Stimulated activated CD4-positive, alpha-beta T cell treated with anti-CD3 and anti-CD28 coated beads, Interleukin-1b, Interleukin-23, amount 100 ng/mL, for 24 hours (primary cell): ENCODE measurements at places on chromosomes 3 and 15.

GRCh38 chr3:152480282-152480953, 211.7 kb downstream of the MBNL1 start:
- no peak for DNase-seq

GRCh38 chr15:59237119-59237855, 30.6 kb downstream of the LDHAL6B start:
- no peak for DNase-seq

DNA sequence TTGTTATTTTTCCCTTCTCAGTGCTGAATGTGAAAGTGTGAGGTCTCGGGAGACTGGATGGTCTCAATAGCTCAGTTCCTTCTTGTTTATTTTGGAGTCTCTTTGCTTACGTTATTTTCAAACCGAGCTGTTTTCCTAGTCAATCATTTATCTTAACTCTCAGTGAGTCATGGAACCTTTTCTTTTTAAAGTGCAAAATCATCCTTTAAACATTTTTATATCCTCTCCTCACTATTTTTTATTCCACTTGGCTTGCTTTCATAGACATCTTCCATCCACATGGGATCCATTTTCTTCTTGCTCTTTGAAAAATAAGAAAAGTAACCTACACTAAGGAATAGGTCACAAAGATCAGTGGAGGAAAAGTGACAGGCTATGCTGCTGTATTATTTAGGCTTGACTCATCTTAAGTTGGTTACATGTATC, 497.8 kb downstream of the NAALADL2 start:
- no peak for DNase-seq

DNA sequence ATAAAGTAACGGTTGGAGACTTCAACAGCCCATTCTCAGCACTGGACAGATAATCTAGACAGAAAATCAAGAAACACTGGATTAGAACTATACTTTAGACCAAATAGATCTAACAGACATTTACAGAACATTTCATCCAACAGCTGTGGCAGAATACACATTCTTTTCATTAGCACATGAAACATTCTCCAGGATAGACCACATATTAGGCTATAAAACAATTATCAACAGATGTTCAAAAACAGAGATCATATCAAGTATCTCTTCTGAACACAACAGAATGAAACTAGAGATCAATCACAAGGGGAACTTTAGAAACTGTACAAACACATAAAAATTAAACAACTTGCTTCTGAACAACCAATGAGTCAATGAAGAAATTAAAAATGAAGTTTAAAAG, 133.3 kb downstream of the ADAM10 start:
- no peak for DNase-seq

DNA sequence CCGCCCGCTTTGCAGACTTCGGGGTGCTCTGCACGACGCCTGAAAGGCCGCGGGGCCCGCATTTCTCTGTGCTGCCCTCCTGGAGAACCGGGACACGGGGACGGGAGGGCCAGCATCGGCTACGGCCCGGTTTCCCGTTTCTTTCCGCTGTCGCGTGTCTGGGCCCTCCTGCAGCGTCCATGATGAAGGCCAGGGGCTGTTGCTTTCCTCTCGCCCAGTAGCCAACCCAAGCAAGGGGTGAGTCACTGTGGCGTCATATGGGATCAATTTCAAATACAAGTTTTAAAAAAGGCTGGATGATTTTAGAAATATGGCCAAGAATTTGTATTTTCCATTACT, 435 bp downstream of the SLC35G2 start:
- DNase-seq, result no peak

DNA sequence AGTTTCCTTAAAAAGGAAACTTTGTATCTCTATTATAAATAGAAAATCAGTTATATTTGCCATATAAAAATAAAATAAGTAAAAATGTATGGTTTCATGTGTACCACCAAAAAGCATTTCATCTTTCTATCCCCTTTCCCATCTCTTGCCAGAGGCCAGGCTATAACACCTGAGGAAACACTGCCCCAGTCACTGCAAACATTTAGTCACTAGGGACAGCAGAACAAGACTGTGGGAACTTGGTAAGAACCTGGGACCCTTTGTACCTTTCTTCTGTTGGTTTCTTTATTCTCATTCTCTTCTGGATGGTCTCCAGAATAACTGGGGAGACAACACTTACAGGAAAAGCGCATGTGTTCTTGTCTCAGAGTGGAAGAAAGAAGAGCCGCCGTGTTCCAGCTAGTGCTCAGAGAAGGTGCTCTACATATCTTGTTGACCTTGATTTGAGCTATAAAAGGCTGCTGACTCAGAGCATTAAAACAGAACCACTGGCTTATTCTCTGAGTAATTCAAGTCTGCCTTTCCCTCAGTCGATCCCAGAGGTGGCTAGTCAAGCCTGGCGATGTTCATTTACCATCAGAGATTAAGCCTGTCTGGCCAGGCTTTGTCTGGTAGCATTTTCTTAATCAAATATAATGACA, 361.6 kb downstream of the RBMS3 start:
- DNase-seq, result no peak

GRCh38 chr15:58167095-58167691, 29.0 kb downstream of the AQP9 start:
- DNase-seq, result no peak

- no peak for DNase-seq
Observed at GRCh38 chr15:68618394-68618793, 39.6 kb downstream of the CORO2B start.

DNA sequence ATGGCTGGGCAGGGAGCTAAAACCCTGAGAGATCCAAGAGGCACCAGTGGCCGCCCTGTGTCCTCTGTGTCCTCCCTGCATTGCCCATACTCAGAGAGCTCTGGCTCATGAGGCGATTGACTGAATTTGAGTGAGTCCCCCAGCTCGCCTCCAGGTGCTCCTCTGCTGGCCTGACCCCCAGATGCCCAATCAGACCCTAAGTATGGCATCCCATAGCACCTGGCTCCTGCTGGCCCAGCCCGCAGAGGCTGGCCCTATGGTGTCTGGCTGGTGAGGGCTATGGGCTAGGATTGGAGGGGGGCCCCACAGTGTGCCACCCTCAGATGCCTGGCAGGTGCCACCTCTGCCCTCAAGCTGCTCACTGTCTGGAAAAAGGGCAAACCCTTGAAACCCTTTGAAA, 1.6 kb upstream of the TKT start:
- no peak for DNase-seq

GRCh38 chr3:47515864-47516319, 2.4 kb upstream of the ELP6 start:
- no peak for DNase-seq

GRCh38 chr15:85564686-85565085, 184.3 kb downstream of the AKAP13 start:
- DNase-seq, result no peak

DNA sequence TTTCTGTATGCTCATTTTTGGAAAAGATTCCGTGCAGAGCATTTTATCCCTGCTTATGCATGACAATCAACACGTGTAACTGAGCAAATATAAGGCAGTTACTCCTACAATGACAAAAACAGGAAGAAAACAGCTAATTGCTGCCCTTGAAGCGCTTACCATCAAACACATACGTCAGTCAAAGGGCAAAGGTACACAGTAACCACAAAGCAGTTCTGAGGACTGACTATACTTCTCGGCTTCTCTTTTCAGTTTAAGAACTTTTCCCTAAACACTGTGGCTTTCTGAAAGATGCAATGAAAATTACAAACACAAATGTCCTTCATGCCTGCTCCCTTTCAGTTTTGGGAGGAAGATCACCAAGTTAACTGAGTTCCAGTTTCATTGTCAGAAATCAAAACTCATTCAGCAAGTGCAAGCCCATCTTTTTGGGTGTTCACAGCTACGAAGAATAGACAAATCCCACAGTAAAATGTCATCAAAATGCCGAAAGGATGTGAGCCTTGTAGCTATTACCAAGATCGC, 602.8 kb downstream of the FOXP1 start:
- DNase-seq, result no peak
